T-helper 2 cell (primary cell): ENCODE measurements at places on chromosomes 6 and 20.

- DNase-seq: no peak
Measured at GRCh38 chr6:149013586-149014344, 266.9 kb downstream of the UST start.

DNA sequence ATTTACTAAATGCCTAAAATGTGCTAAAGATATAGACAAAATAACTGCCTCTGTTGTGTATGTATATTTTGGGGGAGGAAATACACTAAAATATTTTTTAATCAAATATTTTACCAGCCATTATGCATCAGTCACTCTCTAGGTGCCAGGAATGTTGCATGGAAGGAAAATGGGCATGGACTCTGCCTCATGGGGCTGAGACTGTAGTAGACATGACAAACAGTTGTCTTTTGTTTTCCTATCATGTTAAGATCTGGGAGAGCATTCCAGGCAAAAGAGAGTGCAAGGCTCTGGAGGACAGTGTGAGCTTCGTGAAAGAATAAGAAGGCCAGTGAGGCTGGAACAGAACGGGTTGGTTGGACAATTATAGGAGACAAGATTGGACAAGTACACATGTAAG is 26.5 kb downstream of the HLA-DOB start:
- no peak for DNase-seq

- DNase-seq: no peak
Measured at GRCh38 chr20:16388731-16389130, 184.5 kb downstream of the KIF16B start.

DNA sequence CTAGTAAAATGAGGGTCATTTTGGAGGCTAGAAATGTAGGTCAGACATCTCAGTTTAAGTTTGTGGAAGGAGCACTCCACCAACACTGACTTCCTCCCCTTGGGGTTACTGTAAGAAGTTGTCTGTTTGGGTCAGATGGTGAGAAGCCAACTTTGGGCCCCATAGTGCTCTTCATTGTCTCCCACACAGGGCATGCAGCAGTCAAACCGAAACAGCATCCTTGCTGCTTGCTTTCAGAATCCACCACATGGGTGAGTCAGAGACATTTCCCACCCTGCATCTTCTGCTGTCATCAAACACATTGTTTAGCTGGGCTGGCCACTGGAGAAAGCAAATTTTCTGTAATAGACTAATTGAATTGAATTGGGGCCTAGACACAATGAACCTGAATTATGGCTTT is 16.8 kb downstream of the IL17F start:
- peak; percentile 36 for DNase-seq

- DNase-seq: no peak
Measured at GRCh38 chr6:153790048-153790447, 249.0 kb upstream of the OPRM1 start.

DNA sequence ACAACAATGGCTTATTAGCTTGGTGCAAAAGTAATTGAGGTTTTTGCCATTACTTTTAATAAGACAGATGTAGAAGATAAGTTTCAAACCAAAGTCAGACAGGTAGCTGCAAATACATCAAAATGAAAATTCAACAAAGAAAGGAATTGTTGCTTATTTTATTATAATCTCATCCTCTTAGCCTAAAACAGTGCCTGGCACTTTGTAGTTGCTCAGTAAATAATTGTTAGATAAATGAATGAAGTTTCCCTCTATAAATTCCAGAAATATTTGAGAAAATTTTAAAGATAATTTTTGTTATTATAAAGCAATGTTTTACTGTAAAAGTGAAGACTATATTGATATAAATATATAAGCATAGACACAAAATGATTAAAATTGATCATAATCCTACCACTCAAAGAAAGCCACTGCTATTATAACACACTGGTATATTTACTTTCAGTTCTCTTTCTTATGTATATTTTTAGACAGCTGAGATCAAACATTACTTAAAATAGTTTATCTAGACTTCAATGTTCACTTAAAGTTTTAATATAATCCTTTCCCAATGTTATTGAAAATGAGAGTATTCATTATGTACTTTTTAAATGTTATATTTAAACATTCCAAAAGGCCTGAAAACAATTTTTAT is 42.5 kb downstream of the SESN1 start:
- DNase-seq: no peak

GRCh38 chr6:11538052-11538818 is 686 bp downstream of the TMEM170B start:
- DNase-seq: peak; percentile 8

DNA sequence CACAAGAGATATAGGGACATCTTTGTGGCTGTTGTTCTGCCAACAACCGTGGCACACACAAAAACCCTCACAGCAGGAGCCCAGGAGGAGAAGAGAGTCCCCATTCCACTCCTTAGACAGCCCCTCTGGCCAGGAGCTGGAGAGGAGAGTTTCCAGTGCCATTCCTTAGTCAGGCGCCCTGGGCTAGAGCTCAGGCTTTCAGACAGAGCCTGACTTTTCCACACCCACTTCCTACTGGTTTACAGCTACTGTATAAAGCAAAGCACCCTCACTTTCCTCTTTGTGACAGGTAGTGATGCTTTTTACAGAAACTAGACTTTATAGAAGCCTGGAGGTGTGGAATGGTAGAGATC is 145.9 kb downstream of the SYCP2 start:
- no peak for DNase-seq

DNA sequence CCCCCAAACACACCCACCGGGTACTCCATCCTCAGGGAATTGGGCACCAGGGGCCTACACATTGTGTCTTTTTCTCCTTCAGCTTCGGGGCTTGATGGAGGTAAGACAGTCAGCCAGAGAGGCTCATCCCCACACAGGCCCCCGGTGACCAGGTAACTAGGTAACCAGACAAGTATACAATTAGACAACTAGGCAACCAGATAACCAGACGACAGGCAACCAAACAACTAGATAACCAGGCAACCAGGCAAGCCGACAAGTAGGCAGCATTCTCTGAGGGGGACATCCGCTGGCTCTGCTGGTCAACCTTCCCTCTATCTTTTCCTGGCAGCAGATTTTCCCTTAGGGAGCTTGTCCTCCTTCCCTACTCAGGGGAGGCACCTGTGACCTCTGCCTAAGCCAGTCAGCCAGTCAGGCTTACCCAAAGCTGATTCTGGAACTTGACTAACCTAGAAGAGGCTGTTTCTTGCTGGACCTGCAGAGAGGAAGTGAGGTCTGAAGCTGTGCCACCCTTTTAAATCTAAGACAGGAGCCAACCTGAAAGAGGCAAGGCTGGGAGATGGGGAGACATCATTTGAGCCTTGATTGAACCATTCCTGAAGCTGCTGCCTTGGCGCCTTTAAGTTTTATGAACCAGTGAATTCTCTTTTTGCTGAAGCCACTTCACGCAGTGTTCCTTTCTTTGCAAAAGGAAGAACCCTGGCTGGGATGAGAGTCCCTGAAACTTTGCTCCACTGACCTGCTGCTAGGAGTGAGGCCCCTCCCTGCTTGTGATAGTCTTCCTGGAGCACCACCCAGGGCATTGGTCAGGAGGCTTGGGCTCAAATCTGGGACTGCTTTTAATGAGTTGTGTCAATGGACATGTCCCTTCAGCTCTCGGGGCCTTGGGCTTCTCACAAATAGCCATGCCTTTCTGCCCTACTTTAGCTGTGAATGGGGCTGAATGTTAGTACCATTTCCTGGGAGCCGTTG is 96.4 kb upstream of the RNF24 start:
- no peak for DNase-seq

- no peak for DNase-seq
Measured at GRCh38 chr20:62703853-62704228, 4.8 kb upstream of the NTSR1 start.

- DNase-seq: no peak
Measured at GRCh38 chr6:163940705-163941623, 526.4 kb downstream of the QKI start.

DNA sequence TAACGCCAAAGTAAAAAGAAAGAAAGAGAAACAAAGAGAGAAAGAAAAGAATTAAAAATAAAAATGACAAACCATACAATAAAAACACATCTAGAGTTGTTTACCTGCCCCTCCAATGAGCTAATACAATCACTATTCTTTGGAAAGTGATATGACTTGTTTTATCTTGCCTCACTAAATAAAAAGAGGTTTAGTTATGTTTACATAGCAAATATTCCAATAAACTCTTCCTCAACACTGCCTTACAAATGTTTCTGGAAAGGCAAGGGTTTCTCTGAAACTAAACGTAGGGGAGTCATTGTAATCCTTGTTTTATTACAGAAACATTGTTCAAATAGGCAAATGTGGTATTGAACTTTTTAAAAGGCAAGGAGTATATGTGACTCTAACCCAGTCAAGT is 396.2 kb downstream of the EPM2A start:
- DNase-seq: no peak

DNA sequence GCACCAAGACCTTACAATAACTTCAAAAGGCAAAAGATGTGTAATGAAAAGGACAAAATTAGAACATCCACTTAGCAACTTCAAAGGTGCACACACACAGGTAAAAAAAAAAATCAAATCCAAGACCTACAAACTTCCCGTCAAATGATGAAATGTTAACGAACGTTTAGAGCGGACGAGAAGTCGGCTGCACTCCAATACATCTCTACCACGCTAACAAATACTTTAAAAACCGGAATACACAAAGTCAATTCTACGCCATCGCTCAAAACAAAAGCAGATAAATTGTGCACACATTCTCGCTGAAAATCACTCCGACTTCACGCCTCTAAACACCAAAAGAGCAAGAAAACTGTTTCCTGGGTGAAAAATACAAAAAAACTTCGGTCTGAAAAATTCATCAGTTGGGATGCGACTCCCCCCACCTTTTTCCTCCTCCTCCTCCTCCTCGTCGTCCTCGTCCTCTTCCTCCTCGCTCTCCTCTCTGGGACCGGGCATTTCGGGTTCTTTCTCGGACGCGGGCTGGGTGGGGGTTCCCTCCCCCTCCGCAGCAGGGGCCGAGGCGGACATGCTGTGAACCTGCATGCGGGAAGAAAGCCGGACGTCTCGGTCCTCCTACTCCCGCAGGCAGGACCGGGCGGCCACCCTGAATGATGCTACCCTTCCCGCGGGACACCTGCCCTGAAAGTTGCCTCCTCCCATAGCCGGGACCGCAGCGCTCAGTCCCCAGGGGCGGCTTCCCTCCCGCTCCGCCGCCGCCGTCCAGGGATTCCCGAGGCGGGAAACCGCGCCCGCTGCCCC is 712 bp downstream of the DEK start:
- no peak for DNase-seq

DNA sequence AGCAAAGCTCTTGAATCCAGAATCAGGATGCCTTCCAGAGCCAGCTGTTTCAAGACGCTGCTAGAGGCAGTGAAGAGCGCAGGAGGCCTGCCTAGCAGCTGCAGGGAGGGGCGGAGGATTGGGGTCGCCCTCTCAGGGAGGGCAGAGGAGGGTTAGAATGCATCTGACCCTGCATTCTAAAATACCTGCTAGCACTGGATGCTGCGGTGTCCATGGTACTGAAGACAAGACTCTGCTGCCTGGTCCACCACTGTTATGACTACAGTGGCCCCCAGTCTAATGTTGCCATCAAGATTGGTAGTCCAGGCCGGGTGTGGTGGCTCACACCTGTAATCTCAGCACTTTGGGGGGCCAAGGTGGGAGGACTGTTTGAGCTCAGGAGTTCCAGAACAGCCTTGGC is 193.7 kb upstream of the PROKR2 start:
- DNase-seq: no peak

DNA sequence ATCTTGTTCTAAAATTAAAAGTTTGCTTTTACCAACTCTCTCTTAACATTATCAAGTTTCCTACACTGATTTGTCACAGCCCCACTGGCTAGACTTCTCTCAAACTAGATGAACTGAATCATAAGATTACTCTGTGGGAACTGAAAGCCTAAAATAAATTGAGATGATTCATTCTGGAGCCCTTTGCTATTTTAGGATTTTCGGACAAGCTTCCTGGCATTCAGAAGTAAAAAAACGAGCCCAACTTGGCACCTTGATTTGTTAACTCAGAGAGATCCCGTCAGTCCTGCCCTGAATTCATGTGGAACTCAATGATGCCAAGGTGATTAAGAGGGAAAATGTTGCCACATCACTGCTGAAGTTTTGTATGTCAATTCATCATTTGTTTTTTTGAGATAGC is 122.0 kb upstream of the NRSN1 start:
- DNase-seq: no peak

GRCh38 chr20:34268851-34269636 is 27.8 kb downstream of the ASIP start:
- no peak for DNase-seq

GRCh38 chr6:22582417-22583205 is 13.2 kb downstream of the HDGFL1 start:
- DNase-seq: no peak

- DNase-seq: no peak
Measured at GRCh38 chr6:35359744-35360348, 17.5 kb downstream of the PPARD start.

- DNase-seq: no peak
Measured at GRCh38 chr20:18011951-18012645, 43.3 kb downstream of the MGME1 start.

DNA sequence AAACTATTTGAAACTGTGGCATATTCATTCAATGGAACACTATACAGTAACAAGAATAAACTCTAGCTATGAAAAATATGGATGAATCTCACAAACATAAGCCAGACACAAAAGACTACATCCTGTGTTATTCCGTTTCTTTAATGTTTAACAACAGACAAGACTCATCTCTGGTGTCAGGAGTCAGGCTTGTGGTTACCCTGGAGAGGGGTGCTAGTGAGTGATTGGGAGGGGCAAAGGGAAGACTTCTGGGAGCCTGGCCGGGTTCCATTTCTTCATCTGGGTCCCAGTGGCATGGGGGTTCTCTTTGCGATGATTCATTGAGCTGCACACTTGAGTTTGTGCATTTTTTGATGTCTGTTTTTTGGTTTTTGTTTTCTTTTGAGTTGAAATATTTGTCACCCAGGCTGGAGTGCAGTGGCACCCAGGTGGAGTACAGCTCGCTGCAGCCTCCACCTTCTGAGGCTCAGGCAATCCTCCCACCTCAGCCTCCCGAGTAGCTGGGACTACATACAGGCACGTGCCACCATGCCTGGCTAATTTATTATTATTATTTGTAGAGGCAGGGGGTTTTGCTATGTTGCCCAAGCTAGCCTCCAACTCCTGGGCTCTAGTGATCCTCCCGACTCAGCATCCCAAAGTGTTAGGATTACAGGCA is 21.2 kb upstream of the TTPAL start:
- no peak for DNase-seq

GRCh38 chr6:41581381-41581991 is 35.3 kb downstream of the FOXP4 start:
- DNase-seq: no peak

DNA sequence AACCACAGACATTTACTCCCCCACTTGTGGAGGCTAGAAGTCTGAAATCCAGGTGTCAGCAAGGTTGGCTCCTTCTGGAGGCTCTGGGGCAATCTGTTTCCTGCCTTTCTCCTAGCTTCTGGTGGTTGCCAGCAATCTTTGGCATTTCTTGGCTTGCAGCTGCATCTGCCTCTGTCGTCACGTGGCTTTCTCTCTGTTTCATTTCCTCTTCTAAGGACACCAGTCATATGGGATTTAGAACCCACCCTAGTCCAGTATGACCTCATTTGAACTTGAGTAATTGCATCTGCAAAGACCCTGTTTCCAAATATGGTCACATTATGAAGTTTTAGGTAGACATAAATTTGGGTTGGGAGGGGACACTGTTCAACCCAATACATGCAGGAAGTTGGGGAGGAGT is 56.2 kb upstream of the EPB41L1 start:
- DNase-seq: no peak
